Suprapubic skin (tissue), 4 donors: ENCODE measurements at places on chromosomes 11 and 22.

GRCh38 chr11:70526116-70527045 is 128.1 kb downstream of the CTTN start:
- H3K27ac ChIP-seq, result no peak overlapping the region
- peaks cover 10% of the 10 kb centered on the region for H3K4me1 ChIP-seq
- no peak for DNase-seq

- no peak for DNase-seq
- H3K36me3 ChIP-seq, result peaks cover 39% of the 10 kb centered on the region
- no peaks in the 10 kb centered on the region for H3K4me1 ChIP-seq
- H3K4me3 ChIP-seq, result no peak overlapping the region
Observed at GRCh38 chr22:20834206-20834605, 24.4 kb downstream of the PI4KA start.

DNA sequence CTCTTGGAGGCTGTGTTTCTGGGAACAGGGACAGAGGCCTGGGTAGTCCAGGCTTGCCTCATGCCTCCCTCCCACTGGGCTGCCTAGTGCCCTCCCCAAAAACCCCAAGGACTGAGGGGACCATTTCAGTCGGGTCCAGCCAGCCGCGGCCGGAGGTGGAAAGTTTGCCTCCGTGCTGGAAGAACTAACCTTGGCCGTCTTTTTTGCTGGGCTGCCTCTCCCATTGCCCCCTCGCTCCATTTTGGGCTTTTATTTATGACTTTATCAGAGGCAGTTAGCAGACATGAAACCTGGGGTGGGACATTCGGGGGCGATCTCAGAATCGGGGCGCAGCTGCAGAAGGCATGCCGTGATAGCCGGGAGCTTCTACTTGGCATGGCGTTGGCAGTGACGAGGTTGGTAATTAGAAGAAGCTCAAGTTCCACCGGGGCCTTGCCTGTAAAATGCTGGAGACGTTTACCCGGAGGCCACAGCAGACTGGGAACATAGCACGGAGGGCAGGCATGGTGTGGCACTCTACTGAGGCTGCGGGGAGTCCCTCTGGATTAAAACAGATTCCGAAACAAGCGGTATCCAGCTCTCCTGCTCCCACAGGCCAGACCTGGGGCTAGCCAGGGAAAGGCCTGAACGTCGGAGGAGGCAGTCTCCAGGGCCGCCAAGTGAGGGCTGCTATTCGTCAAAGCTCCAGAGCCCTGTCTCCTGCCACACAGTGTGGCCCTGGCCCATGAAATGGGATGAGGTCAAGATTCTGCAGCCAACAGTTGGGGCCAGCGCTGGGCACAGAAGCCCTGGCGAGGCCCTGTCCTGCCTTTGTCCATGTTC is 76.4 kb upstream of the PPARA start:
- H3K27ac ChIP-seq, result peak overlapping the region; percentile 98
- H3K27me3 ChIP-seq, result no peaks in the 10 kb centered on the region
- H3K36me3 ChIP-seq, result no peaks in the 10 kb centered on the region
- H3K4me1 ChIP-seq, result peaks cover 51% of the 10 kb centered on the region
- DNase-seq, result peak; percentile 83

- H3K27me3 ChIP-seq, result peaks cover 53% of the 10 kb centered on the region
- DNase-seq, result no peak
- no peak overlapping the region for H3K27ac ChIP-seq
- no peak overlapping the region for H3K4me3 ChIP-seq
Observed at GRCh38 chr11:134021326-134021725, 47.5 kb upstream of the JAM3 start.

- DNase-seq, result peak; percentile 81
- H3K36me3 ChIP-seq, result no peaks in the 10 kb centered on the region
- peak overlapping the region; percentile 94 for H3K4me3 ChIP-seq
- no peaks in the 10 kb centered on the region for H3K27me3 ChIP-seq
- H3K4me1 ChIP-seq, result peaks cover 22% of the 10 kb centered on the region
Observed at GRCh38 chr11:119206511-119207414, 624 bp downstream of the CBL start.

- no peaks in the 10 kb centered on the region for H3K27me3 ChIP-seq
- no peak for DNase-seq
- no peaks in the 10 kb centered on the region for H3K36me3 ChIP-seq
- peak overlapping the region; percentile 56 for H3K27ac ChIP-seq
Observed at GRCh38 chr11:63802637-63803414, 10.4 kb upstream of the SPINDOC start.

DNA sequence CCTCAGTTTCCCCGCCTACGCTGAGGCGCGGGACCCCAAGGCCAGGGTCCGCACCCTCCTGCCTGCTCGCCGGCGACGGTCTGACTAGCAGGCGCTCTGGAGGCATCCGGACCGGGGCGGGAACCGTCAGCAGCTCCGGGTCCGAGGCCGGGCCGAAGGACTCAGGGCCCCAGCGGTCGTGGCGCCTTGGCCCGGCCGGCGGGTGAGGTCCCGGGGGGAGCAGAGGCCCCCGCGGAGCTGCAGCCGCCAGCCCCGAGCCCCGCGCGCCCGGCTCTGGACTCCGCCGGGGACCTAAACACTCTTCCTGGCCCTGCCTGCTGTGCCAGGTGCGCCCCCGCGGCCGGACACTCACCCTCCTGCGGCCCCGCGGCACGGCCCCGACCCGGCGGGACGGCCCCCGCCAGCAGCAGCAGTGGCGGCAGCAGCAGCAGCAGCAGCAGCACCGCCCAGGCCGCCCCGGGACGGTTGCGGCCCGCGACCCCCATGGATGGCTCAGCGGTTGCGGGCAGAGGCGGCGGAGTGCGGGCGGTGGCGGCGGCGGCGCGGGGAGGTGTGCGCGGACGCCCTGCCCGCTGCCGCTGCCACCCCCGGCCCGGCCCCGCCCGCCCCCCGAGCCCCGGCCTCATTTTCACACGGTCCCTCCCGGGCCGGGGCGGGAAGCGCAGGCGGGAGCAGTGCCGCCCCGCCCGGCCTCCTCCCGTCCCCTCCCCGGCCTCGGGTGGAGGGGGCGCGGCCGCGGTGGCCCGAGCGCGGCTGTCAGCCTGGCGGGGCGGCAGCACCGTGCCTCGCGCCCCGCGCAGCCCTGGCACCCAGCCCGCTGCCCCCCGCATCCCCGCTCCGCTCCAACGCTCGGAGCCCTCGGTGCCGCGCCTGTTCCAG is at the start of gene SCUBE2:
Gene SCUBE2, minus strand, starts transcription at position 556 of the 879 bp plus-strand sequence. Its CDS starts 71 bp downstream, at position 485.
- DNase-seq, result no peak
- no peaks in the 10 kb centered on the region for H3K36me3 ChIP-seq
- H3K4me3 ChIP-seq, result peak within 1 kb of the TSS; percentile 55
- no peak within 1 kb of the TSS for H3K27ac ChIP-seq
- H3K4me1 ChIP-seq, result peaks cover 14% of the 10 kb centered on the region
- peaks cover 16% of the 10 kb centered on the region for H3K27me3 ChIP-seq

DNA sequence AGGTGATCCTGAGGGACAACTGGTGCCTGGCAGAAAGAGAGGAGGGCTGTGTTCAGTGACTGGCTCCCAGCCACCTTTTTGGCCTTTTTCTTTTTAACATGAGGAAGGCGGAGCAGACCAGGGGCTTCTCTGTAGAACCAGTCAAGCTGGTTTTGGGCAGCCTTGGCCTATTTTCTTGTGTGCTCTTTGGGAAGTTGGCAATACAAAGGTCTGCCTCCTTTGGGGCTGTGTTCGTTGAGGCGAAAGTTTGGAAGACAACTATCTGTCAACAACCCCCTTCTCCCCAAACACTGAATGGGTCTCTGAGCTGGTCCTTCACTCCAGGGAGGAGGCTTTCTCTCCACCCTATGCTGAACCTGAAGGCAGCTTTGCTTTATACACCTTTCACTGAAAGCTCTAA is 8.5 kb downstream of the MARK2 start:
- H3K27ac ChIP-seq, result peak overlapping the region; percentile 88
- no peak for DNase-seq
- peaks cover 74% of the 10 kb centered on the region for H3K4me1 ChIP-seq

- H3K27ac ChIP-seq, result no peak overlapping the region
- no peak overlapping the region for H3K4me3 ChIP-seq
- no peaks in the 10 kb centered on the region for H3K4me1 ChIP-seq
- no peak for DNase-seq
- H3K36me3 ChIP-seq, result no peaks in the 10 kb centered on the region
Observed at GRCh38 chr11:132981131-132981956, 551.0 kb downstream of the OPCML start.

DNA sequence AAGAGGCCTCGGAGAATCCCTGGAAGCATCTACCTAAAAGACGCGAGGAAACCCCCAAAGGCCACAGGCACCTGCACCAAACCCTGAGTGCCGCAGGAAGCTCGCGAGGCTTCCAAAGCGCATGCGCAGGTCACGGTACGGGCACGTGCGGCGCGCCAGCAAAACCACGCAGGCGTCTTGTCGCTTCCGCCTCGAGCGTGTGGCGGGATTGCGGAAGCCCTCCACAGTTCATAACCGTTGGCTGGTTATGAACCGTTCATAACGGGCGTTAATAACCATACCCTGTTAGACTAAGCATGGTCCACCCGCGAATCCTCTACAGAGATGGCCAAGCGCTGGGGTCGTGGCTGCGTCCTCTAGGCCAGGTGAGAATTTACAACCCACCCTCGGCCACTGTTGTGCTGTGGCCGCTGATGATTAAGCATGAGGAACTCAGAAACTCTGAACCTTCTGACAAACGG is 46.4 kb downstream of the MORC2 start:
- no peaks in the 10 kb centered on the region for H3K27me3 ChIP-seq
- H3K36me3 ChIP-seq, result peaks cover 26% of the 10 kb centered on the region
- DNase-seq, result no peak
- peak overlapping the region; percentile 45 for H3K4me3 ChIP-seq

DNA sequence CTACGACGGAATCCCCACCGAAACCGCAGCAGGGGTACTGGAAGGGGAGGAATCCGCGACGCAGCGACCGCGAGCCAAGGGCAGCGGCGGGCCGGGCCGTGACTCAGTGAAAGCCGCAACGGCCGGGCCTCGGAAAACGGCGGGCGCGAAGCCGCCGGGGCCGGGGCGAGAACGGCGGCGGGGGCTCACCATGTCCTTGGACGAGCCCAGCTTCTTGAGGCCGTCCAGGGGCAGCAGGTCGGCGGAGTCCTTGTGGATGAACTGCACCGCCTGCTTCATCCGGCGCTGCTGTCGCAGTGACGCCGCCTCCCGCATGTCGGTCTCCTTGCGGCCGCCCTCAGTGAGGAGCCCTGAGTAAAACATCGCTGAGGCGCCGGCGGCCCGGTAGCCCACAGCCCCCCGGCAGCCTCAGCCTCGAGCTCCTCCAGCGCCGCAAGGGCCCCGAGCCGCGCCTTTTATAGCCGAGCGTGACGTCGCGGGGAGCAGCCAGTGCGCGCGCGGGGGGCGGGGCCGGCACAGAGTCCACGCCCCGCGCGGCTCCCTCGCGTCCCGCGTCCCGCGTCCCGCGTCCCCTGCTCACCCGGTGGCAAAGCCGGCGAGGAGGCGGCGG is at the start of gene NRIP3:
Gene NRIP3, minus strand, starts transcription at position 429 of the 610 bp plus-strand sequence. Its CDS starts 66 bp downstream, at position 363.
- no peak within 1 kb of the TSS for H3K27ac ChIP-seq
- no peaks in the 10 kb centered on the region for H3K36me3 ChIP-seq
- peaks cover 23% of the 10 kb centered on the region for H3K4me1 ChIP-seq
- H3K27me3 ChIP-seq, result peaks cover 11% of the 10 kb centered on the region

DNA sequence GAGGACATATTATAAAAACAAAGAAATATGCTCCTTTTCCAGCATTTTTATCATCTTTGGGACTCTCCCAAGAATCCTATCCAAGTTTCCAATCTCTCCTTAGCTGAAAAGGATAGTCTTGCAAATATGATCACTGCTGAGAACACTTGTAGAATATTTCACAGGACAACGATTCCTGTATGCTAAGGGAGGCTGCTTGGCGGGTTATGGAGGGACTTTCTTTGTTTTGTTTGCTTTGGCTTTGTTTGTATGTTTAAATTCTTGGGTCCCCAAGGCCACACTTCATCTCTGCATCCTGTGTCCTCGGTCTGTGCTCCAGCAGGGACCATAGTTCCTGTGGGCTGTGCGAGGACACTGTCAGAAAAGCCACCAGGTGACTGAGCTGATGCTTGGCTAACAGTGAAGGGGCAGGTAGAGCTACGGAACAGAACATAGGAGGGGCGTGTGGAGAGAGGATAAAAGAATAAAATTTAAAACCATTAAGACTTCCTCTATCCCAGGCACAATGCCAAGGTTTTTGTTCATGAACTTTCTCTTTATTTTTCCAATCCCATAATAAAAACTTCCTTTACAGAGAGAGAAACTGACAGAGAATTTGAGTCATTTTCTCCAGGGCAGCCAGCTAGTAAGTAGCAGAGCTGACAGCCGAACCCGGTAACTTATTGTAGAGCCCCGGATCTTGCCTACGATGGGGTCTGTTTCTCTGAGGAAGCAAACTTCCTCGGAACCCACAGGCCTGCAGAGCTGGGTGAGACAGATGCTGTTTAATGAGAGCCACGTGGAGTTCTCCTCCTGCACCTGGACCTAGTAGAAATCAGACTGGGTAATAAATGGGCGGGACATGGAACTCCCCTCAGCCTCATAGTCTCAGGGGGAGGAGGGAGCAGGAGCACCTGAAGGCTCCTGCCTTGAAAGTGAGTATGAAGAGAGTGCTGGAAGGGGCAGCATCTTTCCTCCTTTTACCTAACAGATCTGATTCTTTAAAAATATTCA is at the start of gene IZUMO1R:
Gene IZUMO1R, plus strand, starts transcription at position 615 of the 993 bp plus-strand sequence. CDS start 1,057 bp downstream, outside the sequence.
- H3K27me3 ChIP-seq, result no peaks in the 10 kb centered on the region
- no peaks in the 10 kb centered on the region for H3K36me3 ChIP-seq
- no peak for DNase-seq
- no peak within 1 kb of the TSS for H3K27ac ChIP-seq
- H3K4me1 ChIP-seq, result no peaks in the 10 kb centered on the region

GRCh38 chr11:88320149-88320559 is 17.4 kb downstream of the CTSC start:
- H3K27me3 ChIP-seq, result no peaks in the 10 kb centered on the region
- H3K4me3 ChIP-seq, result no peak overlapping the region
- H3K36me3 ChIP-seq, result no peaks in the 10 kb centered on the region

DNA sequence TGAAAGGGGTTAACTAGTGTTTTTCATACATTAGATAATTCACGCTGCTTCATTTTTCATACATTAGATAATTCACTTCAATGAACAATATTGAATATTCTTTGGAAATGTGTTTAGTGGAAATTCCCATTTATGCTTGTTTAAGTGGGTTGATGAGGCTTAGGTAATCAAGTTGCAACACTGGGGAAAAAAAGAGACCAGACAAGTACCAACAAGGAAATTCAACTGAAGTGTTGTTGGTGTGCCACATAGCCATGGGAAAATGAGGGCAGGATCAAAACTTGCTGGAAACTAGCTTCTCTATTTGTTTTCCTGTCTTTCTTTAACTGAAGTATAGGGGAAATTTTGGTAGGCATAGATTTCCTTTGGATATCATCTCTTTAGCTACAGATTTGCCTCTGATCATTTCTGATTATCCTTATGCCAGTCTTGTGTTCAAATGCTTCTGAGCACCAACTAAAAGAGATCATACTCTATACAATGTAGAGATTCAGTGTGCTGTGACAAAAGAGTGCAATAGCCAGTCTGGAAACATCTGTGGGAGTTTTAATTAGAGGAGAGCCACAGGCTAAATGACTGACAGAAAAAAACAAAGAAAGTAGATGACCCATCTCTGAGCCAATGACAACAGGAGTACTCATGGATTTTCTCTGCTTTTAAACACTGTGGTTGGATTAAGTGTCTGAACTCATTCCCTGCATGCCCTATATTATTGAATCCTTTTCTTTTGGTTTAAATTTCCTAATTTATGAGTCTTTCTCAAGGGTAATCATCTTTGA is 67.6 kb upstream of the CTSC start:
- no peak for DNase-seq
- peak overlapping the region; percentile 57 for H3K27ac ChIP-seq
- peaks cover 25% of the 10 kb centered on the region for H3K4me1 ChIP-seq
- no peaks in the 10 kb centered on the region for H3K36me3 ChIP-seq
- H3K4me3 ChIP-seq, result no peak overlapping the region

- H3K27me3 ChIP-seq, result peaks cover 72% of the 10 kb centered on the region
- no peak overlapping the region for H3K4me3 ChIP-seq
- no peak for DNase-seq
Observed at GRCh38 chr11:45658292-45658991, 7.0 kb downstream of the CHST1 start.

GRCh38 chr11:73217131-73217809 is 811 bp upstream of the P2RY2 start:
- H3K27me3 ChIP-seq, result peaks cover 2% of the 10 kb centered on the region
- no peak for DNase-seq
- peaks cover 36% of the 10 kb centered on the region for H3K4me1 ChIP-seq
- no peaks in the 10 kb centered on the region for H3K36me3 ChIP-seq
